NCI-H2081 treated with DMSO at 0.1 percent for 48 hours (cell line): ENCODE measurements at places on chromosomes 7 and 10.

DNA sequence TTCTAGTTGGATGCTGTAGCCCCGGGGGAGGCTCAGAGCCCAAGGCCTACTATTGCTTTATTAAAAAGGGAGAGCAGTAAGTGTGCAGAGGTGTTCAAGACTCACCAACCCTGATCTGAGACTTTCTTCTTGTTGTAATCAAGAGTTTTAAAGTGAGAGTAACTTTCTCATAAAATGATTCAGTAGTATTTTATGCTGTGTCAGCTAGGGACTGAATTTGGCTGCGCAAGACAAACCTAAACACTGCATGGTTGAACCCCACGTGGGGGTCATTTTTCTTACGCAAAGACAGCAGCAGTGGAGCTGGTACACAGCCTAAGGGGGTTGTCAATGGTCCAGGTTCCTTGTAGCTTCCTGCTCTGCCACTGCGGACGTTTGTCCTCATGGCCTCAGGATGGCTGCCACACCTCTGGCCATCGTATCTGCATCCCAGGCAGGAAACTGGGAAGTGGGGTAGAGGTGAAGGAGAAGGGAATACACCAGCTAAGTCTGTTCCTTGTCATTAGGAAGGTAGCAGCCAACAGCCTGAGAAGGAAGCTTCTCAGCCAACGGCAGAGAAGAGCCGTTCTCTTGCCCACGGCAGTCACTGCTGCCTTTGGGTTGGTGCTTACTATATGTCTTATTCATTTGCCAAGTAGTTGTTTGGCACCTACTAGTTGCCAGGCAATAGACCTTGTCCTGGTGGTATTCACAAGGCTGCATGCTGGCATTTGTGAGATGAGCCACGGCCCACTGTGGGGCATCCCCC lies 44.7 kb downstream of the ELFN1 start:
- no peak for DNase-seq

- no peak for DNase-seq
Observed at GRCh38 chr10:98424295-98425254, 9.6 kb upstream of the PYROXD2 start.

- DNase-seq = no peak
Observed at GRCh38 chr10:4718544-4718943, 107.5 kb upstream of the AKR1E2 start.

DNA sequence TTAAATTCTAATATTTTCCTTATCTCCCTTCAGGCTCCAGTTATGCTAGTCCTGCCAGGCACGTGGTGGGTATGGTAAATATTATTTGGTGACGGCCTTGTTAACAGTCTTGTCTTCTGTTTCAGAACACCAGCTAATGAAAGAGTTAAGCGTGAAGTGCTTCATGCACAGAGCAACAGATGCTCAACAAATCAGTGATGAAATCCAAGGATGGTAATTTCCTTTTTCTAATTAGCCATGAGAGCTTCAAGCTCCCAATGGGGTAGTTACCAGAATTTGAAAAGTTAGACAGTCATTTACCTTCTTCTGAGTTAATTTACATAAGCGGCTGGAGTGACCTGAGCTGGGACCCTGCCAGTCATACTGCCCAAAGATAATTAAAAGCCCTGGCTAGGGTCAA lies 1.9 kb upstream of the OTUD1 start:
- DNase-seq = no peak

DNA sequence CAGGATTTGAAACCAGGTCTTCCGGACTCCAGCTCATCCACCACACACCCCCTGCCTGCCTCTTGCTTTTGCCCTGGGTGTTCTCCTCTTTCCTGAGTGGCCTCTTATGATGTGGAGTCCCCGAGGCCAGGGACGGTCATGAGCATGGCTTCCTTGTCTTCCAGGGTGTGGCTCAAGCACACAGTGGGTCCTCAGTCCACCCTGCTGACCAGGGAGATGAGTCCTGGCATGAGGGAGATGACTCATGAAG lies 32.8 kb downstream of the DNAJB12 start:
- no peak for DNase-seq

DNA sequence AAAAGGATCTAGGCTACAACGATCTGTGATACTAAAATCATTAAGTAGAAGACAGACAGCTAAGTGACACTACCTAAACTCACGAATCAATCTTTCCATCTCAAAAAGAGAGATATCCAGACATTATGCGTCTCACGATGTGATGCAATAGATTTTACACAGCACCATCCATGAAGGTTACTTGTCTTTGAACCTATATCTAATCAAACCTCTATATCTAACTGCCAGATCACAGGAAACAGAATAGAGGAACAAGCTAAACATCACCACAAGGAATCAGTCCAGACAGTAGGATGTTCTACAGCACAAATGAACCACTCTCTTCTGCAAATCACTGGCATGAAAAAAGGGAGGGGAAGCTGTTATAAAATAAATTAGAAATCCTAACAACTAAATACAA lies 4.1 kb downstream of the RAPGEF5 start:
- DNase-seq = no peak

- DNase-seq = no peak
Observed at GRCh38 chr7:92854501-92855238, 18.3 kb upstream of the CDK6 start.

DNA sequence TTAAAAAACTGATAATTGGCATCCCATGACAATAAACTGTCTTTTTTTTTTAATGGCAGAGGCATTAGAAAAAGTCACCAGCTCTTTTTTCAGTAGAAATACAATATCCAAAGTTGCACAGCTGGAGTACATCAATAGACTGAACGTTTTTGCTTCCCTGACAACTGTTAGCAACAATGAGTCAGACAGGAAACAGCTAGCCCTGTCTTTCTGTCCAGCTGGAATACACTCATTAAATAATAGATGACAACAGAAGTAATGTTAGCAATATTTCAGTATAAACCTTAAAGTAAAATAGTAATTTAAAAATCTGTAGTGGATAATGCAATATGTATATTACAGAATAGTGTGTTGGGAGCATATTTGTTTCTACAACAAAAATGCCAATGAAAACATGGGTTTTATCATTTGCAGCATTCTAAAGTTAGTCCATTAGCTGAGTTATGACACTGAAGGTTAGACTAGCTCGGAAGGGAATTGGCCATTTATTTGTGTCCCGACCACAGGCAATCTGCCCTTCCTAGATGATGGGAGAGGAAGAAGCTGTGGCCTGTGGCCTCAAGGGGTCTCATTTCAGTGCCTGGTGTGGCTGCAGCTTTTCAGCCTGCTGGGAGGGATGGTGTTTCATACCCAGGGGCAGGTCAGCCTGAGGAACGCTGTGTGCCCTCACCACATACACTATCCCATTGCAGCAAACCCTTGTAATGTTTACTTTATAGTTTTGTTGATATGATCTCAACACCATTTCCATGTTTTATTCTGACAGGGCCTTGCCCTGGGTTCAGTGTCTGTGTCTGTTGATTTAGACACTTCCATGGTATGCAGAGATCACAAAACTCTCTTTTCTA lies 173.3 kb downstream of the SLC16A9 start:
- no peak for DNase-seq

DNA sequence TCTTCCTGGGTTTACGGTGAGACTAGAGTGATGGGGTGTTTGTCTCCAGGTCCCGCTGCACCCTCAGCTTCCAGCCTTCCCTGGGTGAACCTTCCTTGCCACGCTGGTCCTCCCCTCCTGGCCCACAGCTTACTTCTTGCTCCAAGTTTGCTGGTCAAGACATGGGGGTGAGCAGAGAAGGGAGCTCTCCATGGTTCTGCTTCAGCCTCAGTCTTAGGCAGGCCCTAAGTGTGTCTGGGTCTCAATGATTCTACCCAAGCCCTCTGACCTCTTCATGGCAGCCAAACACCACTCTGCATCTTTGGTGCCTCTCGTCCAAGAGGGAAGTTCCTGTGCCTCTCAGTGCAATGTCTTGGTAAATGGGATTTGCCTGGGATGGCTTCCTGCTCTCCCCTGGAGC lies 356.5 kb upstream of the KLF6 start:
- no peak for DNase-seq

DNA sequence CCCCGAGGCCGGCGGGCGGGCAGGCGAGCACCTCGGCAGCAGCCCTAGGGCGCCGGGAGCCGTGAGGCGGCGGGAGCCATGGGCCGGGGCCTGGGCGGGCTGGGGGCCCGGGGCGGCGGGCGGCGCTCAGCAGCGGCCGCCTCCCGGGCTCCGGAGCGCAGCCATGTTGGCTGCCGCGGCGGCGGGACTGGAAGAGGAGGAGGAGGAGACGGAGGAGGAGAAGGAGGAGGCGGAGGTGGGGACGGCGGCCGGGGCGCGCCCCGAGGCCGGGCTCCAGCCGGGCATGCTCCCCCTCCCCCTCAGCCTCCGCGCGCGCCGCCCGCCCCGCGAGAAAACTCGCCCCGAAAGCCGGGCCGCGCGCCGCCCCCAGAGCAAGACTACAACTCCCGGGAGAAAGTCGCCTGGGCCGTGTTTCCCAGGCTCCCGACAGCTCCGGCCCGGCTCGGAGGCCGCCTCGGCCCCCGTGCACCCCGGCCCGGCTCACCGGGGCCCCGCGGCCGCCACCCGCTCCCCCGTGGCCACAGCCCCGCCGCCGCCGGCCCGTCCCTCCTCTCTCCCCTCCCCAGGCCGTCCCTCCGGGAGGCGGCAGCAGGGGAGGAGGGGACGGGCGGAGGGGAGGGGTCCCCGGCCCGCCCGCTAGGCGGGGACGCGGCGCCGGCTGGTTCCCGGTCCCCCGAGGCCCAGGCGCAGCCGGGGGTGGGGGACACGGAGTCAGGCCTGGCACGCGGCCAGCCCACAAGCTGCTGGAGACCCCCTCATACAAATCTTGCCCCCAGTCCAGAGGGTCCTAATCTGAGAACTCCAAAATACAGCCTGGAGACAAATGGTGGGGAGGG lies at the start of gene DLG5:
Gene DLG5, minus strand, starts transcription at position 190 of the 836 bp plus-strand sequence. CDS start 235 bp downstream, outside the sequence.
- DNase-seq = no peak

DNA sequence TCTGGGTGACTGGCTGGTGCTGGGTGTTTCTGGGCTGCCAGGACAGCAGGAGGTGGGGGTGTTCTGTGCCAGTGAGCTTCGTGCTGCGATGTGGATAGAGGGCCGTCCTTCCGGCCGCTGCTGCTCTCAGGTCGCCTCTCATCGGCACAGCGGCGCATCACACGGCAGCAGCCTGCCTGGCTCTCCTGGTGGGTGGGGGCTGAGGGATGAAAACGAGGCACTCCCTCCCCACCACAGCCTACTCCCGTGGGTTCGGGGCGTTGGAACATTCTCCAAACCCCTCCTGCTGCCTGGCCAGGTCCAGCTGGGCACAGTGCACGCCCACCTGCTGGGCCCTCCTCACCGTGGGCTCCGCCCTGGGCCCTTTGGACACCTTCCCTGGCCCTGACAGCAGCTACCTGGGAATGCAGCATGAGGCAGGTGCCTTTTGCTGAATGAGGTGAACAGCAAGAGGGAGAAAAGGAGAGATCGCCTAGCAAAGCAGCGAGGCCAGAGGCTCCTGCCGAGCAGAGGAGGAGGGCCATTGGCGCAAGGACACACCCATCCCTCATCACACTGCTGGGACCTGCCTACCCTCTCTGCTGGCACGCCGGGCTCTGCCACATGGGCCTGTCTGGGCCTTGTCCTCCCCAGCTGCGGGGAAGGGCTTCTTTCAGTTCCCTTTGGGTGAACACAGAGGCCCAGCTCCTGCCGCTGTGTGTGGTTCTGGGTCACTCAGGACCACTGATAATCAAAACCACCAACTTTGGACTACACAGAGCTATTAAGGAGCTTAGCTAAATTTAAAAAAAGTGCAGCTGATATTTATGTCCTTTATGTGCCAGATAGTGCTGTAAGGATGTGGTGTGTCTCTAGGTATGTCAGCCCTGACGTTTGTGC lies 33.4 kb downstream of the INPP5A start:
- no peak for DNase-seq

DNA sequence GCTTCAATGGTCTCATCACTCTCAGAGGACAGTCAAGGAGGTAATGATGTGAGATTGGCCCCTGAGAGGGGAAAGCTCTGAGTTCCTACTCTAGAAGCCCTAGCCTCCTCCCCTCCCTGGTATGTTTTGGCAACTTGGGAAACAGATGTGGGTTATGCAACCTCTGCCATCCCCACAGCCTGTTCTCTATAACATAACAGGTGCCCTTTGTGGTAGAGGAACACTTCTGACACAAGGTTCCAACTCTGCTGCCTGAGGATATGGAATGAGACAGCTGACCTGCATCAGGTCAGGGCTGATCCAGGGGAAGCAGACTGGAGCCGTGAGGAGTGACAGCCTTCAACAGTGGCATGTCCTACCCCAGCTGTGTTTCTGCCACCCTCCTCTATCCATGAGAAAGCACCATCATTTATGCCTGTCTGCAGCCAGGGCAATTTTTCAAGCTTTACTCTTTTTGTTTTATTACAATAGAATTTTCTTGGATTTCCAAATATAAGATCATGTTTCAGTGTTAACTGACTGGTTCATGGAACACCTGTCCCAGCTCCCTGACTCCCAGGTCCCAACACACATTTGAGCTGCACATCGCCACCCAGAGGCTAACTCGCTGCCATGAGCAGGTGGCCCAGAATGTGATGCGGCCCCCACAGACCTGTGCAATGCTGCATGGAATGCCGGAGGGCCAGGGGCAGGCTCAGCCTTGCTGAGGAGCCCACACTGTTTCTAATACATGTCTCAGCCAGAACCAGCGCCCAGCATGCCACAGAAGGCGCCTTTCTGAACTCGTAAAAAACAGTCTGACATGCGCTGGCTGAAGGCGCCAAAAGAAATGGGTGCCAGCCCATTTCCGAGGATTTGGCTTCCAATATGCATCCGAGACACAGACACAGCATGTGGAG lies 124.8 kb upstream of the CHST15 start:
- DNase-seq = no peak

- no peak for DNase-seq
Observed at GRCh38 chr7:20328027-20328426, 2.7 kb upstream of the ITGB8 start.

- DNase-seq = no peak
Observed at GRCh38 chr10:99895867-99896266, 113.4 kb downstream of the ABCC2 start.

GRCh38 chr10:73940634-73941221 lies 29.8 kb downstream of the PLAU start:
- DNase-seq = no peak

DNA sequence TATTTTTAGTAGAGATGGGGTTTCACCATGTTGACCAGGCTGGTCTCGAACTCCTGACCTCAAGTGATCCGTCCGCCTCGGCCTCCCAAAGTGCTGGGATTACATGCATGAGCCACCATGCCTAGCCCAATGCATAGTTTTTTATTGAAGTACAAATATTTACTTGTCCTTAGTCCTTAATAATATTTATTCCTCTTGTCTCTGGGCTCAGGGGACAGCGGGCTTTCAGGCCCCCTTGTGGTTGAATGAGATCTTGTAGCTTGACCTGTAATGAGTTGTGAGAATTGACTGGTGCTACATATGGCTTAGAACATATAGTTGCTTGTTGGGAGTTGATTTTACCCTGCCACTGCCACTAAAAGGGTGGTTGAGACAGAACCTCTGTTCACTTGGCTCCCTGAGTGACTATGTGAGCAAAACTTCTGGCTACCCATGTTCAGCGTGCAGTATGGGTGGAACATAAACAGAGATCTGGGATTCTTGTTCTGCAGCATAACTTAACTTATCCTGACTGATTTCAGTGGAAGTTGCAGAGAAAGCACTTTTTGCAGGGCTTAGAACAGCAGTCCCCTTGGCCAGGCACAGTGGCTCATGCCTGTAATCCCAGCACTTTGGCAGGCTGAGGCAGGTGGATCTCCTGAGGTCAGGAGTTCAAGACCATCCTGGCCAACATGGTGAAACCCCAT lies 14.9 kb downstream of the CCL26 start:
- DNase-seq = no peak

GRCh38 chr10:98431016-98431415 lies 15.7 kb downstream of the HPS1 start:
- DNase-seq = no peak
